ACHN (cell line): ENCODE measurements at places on chromosomes 4 and X.
A peak's percentile ranks its signal among the peaks of the same experiment; 100 is the strongest.

DNA sequence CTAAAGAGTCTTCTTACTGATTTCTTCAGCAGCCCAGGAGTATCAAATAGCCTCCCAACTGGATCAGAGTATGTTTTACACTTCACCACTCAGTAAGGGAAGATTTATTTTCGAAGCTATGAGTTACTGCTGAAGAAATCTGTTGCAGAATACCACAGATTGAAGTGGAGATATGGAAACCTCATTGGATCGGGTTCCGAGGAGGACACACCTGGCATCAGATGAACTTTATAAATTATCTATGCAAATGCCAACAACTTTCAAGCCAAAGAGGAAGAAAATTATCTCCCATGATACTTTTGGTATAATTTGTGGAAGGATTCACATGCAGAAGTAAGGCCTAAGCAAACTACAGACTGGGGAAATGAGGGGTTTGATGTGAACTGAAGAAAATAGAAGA, 515.9 kb upstream of the NDST4 start:
- DNase-seq = no peak

DNA sequence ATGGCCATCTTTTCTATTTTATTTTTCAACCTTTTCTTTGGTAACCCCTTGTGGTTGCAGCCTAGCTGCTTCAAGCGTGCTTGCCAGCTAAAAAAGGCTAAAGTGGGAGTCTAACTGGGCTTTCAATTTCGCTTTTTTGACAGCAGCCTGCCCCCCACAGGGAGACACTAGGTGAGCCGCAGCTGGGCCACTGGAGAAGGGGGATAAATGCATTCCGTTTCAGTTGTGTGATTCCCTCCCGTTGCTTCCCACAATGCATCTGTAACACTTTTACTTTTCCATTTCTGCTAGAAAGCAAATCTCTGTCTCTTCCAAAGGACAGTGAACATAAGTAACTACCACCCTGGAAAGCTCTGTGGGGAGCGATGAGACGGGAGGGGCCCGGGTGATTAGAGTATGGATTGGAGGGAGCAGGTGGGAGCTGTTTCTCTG, 86.3 kb upstream of the RAPGEF2 start:
- DNase-seq = peak; percentile 49

- DNase-seq = no peak
These were observed 30.2 kb downstream of the ARSD start for GRCh38 chrX:2898846-2899512.

DNA sequence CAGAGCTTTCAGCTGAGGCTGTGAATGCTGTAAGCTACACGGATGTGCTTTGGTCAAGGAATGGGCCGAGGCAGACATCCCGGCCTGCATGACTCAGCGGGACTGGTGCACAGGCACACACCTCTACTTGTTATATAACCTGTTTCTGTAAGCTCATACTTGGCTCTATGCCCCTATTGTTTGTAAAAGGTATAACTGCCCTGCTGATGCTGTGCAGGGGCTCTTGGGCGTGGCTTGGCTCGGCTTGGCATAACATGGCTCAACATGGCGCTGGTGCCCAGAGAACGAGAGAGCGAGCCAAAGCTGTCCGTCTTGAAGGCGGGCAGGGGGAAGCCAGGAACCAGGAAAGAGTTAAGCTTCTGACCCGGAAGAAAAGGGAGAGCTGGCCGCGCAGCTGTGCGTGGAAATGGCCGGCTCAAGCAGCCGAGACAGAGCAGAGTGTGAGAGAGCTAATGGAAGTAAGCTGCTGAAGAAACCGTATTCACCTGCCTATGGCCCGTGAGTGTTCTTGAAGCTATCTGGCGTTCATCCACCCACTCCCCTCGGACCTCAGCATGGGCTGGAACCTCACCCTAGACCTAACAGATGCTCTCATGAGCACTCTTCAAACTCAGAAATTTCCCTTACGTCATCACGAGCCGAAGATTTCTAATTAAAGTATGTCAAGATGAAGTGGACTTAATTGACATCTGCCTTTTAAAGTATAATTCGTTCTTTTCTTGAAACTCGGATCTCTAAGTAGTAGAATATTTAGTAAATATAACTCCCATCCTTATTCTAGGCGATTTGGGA, 286.3 kb upstream of the AGA start:
- DNase-seq = no peak

- peak; percentile 47 for DNase-seq
These were observed 179.6 kb upstream of the NOCT start for GRCh38 chr4:138835832-138836533.

DNA sequence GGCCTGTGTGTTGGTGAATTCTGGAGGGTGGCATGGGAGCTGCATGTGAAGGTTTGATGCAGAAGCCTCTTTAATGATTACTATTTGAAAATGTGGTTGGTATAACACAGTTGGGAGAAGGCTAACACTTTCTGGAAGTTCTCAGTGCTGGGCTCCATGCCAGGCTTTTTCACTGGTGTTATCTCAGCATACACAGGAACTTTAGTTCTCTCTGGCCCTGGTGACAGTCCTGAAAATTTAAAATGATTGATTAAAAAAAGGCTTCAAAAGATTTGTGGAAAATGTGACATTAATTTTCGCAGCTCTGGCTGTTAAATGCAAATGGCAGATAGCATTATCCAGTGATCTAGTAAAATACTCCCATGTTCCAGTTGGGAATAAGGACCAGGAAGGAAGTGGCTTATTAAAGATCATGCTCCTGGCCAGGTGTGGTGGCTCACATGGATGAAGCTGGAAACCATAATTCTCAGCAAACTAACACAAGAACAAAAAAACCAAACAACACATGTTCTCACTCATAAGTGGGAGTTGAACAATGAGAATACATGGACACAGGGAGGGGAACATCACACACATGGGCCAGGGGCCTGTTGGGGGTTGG, 36.6 kb downstream of the DIPK2B start:
- DNase-seq = no peak

DNA sequence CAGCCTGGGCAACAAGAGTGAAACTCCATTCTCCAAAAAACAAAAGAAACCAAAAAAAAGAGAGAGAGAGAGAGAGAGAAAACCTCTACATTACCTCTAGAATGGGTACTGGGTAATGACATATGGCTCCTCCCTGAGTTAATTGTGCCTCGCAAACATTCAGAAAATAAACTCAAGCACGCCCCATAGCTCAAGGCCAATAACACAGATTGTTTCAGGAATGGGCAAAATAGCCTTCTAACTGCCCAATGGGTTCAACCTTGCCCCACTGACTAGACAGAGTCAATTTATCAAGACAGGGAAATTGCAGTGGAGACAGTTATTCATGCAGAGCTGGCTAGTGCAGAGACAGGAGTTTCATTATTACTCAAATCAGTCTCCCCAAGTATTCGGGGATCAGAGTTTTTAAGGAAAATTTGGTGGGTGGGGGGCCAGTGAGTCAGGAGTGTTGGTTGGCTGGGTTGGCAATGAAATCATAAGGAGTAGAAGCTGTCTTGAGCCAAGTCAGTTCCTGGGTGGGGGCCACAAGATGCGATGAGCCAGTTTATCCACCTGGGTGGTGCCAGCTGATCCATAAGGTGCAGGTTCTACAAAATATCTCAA, 25.1 kb downstream of the NIPAL1 start:
- DNase-seq = no peak

DNA sequence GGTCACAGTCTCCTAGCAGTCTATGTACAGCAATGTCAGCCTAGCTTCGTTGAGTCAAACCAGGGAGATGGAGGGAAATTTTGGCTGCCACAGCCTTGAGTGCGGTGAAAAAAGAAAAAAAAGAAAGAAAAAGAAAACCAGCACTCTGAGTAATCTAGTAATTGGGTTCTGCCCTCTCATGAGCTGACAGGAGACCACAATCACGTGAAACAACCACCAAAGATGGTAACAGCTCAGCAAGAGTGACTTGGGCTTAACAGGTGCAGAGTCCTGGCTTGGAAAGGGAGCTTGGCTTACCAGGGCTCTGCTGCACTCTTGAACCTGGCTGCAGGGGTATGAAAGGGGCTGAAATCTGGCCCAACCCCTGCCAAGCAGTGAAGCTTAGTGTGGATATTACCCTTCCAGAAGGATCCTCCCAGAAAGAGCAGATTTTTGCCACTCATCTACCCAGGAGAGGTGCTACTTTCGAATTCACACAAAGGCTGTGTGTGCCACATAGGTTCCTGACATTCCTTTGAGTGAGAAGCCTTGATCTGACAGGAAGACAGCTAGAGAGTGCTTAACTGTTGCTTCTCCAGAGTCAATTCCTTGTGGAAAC, 350.3 kb downstream of the PTTG2 start:
- no peak for DNase-seq

- peak; percentile 68 for DNase-seq
These were observed 14.7 kb upstream of the SEC24D start for GRCh38 chr4:118850488-118851173.

DNA sequence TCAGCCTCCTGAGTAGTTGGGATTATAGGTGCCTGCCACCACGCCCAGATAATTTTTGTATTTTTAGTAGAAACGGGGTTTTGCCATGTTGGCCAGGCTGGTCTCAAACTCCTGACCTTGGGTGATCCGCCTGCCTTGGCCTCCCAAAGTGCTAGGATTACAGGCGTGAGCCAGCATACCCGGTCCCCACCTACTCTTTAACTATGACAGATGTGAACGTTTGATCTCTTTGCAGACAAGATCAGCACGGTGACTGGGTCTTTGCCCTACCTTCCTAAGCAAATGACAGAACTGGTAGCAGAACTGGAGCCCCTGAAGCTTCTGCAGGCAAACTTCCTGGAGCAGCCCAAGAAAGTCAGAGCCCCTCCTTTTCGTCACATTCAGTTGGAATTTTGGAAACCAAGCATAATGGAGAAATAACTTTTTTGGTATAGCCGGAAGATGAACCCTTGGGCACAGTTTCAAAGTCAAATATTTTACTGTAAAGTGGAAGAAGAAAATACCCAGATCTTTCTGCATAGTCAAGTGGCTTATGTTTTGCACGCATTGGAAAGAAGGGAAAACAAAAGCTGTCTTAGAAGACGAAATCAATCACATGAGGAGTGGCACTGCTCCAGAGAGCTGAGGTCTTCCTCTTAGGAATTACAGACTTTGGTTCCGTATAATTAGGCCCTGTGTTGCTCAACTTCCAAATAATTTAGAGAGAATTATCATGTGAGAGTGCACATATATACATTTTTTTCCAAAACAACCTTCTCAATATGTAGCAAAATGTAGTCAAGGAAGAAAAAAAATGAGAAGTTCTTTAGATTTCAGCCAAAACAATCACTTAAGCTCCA, 90.6 kb downstream of the SORBS2 start:
- no peak for DNase-seq

DNA sequence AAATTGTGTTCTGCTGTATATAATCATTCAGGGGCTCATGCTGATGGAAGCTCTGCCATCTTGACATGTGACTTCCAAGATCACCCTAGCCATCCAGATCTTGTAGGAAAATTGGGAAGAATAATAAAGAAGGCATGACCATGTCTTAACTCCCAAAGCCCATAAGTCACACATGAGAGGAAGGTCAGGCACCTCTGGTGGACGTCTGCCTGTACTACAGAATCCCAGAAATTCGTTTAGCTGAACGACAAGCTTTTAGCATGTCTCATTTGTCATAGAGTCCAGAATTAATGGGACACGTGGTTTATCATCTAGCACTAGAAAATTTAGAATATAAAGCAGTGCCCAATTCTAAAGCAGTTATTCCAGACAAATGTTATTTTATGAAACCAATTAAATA, 212.7 kb downstream of the CENPC start:
- DNase-seq = peak; percentile 29

DNA sequence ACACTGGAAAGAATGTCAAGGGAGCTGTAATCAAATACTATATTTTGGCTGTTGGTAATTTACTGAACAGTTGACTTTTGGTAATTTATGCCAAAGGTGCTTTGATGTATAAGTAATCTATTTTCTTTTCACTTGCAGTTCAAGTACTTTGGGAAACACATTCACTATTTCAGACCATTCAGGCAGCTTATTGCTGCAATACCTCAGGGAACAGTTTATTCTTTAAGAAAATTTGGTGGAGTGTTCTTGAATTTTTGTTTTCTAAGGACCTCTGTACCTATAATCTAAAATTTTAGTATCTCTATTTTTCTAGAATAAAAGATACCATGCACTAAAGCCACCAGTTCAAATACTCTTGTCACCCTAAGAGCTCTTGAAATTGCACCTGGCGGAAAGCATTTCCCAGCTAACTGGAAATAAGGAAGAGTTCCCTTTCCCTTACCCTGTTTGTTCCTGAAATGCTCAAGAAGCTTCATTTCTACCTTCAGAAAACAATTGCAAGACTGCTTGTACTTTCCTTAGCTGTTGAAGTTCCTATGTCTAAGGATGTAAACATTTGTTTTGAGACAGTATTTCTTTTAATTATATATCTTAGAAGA, 633.5 kb upstream of the FAT1 start:
- no peak for DNase-seq

DNA sequence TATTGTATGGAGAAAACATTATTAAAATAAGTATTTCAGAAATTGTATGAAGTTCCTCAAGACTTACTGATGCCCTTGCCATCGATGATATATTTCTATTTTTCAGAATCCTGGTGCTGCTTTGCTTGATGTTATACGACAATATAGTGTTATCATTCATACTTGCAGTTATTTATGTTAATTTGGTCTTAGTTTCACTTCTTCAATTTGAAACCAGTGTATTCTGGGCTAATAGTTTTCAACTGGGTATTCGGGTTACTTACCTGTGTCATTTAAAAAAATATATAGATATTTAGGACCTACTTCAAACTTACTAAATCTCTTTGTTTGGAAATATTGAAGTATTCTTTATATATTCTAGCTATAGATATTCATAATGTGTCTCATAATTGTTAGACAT, 1414.7 kb downstream of the C4orf33 start:
- DNase-seq = no peak

DNA sequence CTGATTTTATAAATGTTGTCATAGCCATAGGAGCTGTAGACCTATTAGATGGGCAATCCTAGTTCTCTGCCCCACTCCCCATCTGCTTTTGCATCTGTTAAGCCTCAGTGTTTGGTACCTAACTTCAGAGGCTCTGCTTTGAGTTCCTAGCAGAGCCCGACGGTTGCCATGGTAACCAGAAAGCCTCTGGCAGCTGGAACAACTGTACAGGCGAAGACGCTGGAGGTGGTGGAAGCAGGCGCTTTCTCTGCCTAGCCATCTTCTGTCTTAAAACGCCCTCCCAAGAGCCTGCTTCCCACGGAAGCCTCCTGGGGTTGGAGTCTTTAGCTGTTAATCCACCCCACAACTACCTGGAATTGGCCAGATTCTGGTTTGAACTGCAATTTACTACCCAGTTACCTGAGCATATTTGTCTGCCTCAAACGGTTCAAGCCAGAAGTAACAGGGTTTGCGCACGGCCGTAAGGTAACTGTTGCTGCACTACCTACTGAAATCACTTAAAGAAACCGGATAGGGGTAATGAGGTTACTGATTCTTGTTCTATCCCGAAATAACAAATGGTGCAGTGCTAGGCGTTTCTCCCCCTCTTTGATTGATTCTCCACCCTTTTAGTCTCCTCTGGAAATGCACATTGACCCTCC, 1.0 kb upstream of the GABRG1 start:
- no peak for DNase-seq

DNA sequence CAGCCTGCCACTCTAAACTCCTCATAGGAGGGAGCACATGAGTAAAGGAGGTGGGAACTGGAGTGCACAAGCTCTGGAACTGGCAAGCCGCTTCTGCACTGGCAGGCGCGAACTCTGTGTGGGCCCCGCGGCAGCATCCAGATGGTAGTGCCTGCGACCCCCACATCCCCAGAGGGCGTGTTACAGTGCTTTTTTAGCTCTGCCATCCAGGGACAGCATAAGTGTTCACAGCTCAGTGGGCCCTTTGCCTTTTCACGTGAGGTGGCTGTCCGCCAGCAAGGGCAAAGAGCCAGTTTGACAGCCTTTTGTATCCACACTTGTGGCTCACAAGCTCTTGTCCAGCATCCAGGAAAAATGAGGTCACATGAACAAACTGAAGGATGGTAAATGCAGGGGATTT, 581.6 kb upstream of the DIAPH2 start:
- no peak for DNase-seq

- DNase-seq = peak; percentile 14
These were observed 23.6 kb downstream of the CA5B start for GRCh38 chrX:15761564-15762191.
